ENCODE measurements at places on chromosomes 5 and 9.

DNA sequence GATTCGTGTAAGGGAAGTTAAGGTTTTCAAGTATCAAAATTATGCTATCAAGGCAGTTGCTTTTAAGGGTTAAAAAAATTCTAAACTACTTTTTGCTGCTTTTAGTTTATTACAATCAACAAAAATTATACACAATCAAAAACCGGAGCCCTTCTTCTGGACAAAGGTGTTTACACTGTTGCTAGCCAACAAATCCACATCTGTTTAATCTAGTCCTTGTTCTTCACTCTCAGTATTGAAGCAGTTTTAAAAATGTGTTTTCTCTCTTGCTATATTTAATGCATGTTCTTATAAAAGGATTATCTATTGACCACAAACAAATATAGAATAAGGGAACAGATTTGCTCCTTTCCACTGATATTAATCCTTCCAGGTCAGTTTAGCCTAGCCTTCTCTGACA, 2.5 kb downstream of the FEM1C start:
- DNase-seq = no peak

- DNase-seq = no peak
Observed at GRCh38 chr9:133863257-133863592, 125.1 kb upstream of the SARDH start.

- no peak for DNase-seq
Observed at GRCh38 chr5:131854134-131854533, 57.3 kb upstream of the FNIP1 start.

DNA sequence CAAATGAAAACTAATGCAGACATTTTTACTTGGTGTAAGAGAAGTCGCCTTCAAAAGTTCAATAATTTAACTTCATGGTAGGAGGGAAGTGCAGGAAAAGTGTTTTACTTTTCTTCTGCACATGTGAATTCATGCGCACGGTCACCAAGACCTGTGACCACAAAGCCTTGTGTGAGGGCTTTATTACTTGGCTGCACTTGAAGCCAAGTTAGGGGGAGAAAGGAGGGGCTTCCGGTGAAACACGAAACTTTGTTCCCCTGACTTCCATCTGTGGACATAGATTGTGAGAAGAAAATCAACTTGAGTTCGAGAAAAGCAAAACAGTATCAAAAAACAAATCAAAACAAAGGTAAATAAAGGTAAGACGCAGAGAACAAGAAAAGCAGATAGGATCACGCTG, 239.9 kb downstream of the ROR2 start:
- DNase-seq = no peak

GRCh38 chr5:150263801-150264621, 25.6 kb downstream of the CAMK2A start:
- DNase-seq = peak; percentile 87

DNA sequence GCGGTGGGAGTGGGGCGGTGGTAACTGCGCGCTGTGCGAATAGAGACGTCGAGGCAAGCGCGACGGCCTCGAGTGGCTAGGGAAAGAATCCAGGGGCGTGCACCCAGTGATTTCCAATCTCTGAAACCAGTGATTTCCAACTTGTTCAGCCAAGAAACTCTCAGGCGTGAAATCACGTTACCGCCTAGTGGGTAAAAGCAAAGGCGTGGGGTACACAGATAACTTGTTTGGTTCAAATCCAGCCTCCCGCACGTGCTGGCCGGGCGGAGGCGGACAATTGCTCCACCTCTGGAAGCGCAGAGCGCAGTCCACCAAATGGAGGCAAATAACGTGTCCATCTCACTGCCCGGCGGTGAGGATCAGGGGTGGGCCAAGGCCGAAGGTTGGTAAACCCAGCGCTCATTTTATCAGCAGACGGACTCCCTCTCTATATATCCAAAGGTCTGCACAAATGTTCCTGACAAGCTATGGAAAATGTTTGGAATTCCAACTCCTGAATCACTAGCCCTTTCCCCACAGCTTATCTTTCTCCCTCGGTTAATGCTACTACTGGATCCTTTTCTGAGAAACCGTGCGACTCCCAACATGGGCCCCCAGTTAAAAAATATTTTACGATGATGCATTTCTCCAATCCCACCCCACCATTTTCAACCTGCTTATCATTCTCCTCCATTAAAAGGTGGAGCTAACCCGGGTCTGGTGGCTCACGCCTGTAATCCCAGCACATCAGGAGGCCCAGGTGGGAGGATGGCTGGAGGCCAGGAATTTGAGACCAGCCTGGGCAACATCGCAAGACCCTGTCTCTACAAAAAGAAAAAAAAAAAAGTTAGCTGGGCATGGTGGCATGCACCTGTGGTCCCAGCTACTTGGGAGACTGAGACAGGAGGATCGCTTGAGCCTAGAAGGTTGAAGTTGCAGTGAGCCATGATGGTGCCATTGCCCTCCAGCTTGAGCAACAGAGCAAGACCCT, 950 bp upstream of the FNBP1 start:
- DNase-seq = no peak

- no peak for DNase-seq
Observed at GRCh38 chr5:97163790-97164285, 19.2 kb downstream of the RIOK2 start.

GRCh38 chr5:80048084-80048780, 13.1 kb downstream of the THBS4 start:
- no peak for DNase-seq

DNA sequence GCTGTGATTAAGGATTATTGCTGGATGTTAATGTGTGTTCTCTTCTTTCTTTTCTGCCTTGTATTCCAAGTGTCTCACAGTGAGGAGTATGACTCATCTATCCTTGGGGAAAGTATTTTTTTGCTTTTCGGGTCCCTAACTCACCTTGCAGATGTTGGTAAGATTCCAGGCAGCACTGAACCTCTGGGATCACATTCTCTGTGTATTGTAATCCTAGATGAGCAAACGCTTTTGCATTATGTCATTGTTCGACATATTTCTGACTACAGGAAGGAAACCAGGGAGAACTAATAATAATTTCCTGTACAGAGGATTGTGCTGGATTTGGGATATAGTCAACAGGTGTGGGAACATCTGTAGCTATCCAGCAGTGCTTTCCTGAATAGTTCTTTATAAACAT, 246.1 kb upstream of the TUT7 start:
- DNase-seq = peak; percentile 47

DNA sequence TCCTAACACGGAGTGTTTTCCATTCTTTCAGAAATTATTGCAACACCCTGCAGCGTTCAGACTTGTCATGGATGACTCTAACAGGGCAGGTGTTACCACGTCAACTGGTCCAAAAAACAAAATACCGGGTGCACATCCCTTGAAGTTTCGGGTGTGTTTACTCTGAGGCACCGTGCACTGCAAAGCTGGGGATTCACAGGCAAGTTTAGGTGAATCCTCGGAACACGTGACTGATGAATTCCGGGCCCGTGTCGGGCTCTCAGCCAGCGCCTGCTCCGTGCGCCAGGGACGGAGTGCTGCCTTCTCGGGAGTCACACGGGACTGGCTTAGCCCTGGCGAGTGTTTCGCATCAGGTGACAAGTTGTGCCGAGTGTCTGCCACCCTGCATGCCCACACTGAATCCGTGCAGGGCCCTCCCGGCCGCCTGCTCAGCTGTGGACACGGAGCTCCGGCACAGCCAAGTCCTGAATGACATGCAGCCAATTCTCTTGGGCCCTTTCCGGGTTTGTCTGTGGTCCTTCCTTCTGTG, 66.0 kb upstream of the IRX4 start:
- DNase-seq = no peak

- DNase-seq = no peak
Observed at GRCh38 chr5:119079318-119079921, 8.5 kb downstream of the DMXL1 start.
